ENCODE measurements at places on chromosomes 12 and 14.

- DNase-seq = peak; percentile 84
These were observed 9.1 kb downstream of the NEMP1 start for GRCh38 chr12:57069523-57069922.

- DNase-seq = no peak
These were observed 19.8 kb downstream of the ERG28 start for GRCh38 chr14:75640876-75641275.

GRCh38 chr12:80411787-80412186, 32.2 kb upstream of the PTPRQ start:
- no peak for DNase-seq

- no peak for DNase-seq
These were observed 42.4 kb downstream of the RNF34 start for GRCh38 chr12:121442028-121442948.

DNA sequence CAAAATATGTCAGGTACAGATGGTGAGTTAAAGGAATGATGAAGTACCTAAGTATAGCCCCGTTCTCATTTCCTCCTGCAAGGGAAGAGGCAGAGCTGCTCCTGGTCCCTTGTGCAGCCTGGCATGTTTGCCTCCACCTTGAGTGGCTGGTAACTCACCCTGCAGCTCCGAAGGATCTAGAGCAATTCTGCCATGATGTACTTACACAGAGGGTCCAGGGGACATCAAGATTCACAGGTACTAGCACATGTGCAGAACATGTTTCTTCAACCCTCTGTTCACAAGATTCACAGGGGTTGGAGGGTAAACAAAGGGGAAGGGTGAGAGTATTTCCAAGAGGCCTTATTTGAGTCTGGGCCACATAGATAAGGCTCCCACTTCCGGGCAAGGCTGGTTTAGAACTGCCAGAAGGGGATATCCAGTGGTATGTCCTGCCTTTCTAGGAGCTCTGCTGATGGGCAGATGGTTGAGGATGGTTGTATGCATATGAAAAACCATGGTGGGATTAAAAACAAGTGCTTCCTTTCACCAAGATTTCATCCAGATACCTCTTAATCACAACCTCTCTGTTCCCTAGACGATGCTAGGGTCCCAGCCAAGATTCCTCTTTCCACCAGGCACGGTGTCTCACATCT, 7.7 kb downstream of the DCTN2 start:
- DNase-seq = no peak

DNA sequence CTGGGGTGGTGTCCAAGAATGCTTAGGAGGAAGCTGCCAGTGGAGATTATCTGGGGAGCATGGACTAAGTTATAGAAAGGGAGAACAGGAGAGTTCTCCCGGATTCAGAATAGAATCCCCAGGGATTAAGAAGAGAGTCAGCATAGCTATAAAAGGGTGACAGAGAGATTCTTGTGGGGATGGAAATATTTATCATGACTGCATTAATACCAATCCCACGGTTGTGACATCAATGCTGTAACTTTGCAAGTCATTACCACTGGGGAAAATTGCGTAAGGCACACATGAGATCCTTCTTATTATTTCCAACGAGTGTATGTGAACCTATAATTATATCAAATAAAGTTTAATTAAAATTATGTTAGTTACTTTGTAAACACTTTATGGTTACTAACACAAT, 447.9 kb upstream of the TMEM132C start:
- DNase-seq = no peak

- DNase-seq = no peak
These were observed 499 bp upstream of the GXYLT1 start for GRCh38 chr12:42145197-42145549.

DNA sequence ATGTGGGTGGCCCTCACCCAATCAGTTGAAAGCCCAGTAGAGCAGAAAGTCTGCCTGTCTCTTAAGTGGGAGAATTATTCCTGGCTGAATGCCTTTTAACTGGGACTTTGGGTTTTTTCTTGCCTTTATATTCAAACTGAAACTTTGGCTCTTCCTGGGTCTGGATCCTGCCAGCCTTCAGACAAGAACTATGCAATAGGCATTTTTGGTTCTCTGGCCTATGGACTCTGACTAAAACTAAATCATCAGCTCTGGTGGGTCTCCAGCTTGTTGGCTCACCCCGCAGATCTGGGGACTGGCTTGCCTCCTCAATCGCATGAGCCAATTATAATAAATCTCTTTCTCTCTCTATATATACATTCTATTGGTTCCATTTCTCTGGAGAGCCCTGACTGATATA, 173.0 kb upstream of the IGF1 start:
- no peak for DNase-seq

GRCh38 chr12:86697916-86698640, 441.9 kb upstream of the MGAT4C start:
- DNase-seq = no peak

- no peak for DNase-seq
These were observed 153.7 kb upstream of the SRRM4 start for GRCh38 chr12:118827606-118828005.

DNA sequence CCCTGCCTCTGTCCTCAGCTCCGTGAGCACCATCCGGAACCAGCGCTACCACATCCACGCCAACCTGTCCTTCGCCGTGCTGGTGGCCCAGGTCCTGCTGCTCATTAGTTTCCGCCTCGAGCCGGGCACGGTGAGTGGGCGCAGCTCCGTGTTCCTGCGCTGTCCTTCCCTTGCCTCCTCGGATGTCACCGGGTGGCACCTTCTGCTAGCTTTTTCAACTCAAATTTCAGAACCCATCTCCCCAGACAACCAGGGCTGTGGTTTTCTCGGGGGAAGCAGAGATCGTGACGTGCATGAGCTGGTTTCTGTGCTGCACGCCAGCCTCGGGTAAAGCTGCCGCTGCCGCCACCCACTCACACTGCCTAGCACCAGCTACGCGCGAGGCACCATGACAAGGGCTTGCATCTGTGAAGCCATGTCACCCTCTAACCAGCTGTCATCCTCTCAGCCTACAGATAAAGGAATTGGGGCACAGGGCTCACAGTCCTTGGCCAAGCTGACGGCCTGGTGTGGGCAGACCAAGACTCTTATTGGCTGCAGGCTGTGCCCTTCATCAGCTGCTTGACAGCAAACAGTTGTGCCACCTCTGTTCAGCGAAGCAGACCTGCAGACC, 152.1 kb downstream of the ADGRD1 start:
- no peak for DNase-seq
